HT1080 (cell line): ENCODE measurements at places on chromosomes 6 and 20.

DNA sequence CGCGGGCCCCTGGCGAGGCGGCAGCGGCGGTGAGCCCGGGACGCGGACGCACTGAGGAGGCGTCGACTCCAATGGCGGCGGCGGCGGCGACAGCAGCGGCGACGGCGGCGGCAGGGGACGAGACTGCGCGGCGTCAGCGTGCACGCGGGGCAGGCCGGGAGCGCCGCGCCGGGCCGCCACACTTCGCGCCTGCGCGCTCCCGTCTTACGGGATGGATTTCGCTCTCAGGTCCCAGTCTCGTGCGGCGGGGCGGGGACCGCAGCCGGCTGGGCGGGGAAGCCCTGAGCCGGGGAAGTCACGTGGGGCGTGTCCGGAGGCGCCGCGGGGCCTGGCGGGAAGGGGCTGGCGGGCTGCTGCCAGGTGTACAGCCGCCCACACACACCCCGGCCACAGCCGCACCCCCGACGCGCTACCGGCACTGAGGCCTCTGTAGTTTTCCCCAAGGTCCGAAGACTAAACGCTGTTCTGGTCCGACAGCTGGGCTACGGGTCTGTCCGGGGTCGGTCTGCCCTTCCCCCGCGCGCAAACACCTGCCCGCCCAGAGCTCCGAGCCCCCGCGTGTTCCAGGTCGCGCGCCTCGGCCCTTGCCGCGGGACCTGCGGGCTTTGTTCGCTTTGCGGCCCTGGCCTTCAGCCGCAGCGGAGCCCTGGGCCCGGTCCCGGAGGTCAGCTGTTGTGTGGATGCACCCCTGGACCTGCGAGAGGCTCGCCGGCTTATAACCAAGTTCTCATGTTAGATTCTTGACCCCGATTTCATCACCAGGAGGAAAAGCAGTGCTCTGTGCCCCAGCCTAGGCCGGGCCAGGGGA lies at the start of gene YTHDF1:
TSS of gene YTHDF1 (minus strand) at position 91 of the 808 bp plus-strand sequence. CDS start 239 bp downstream, outside the sequence.
- peak; percentile 91 for DNase-seq

DNA sequence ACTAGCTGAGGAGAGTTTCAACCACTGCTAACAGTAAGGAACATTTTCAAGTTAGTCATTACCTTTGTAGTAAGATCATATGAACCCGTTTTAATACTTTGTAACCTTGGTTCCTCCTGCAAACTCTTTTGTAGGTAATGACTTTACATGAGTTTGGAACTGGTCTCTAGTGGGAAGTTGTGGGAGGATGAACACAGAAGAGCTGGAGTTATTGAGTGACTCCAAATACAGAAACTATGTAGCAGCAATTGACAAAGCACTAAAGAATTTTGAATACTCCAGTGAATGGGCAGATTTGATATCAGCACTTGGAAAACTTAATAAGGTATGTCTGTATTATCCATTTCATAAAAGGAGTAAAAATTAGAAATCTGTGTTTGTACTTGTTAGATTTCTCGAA lies 29.3 kb downstream of the DOP1A start:
- no peak for DNase-seq

- peak; percentile 60 for DNase-seq
These were observed 20.6 kb downstream of the PPP1R16B start for GRCh38 chr20:38825901-38826625.

GRCh38 chr6:36025260-36025931 lies 955 bp upstream of the SLC26A8 start:
- no peak for DNase-seq

GRCh38 chr20:34004790-34005457 lies 11.2 kb downstream of the RALY start:
- no peak for DNase-seq

GRCh38 chr6:106666282-106667021 lies 37.1 kb downstream of the QRSL1 start:
- DNase-seq = no peak

- no peak for DNase-seq
These were observed 80.3 kb downstream of the FAXC start for GRCh38 chr6:99269207-99269606.
